Immature natural killer cell (primary cell): ENCODE measurements at places on chromosomes 13 and 19.

DNA sequence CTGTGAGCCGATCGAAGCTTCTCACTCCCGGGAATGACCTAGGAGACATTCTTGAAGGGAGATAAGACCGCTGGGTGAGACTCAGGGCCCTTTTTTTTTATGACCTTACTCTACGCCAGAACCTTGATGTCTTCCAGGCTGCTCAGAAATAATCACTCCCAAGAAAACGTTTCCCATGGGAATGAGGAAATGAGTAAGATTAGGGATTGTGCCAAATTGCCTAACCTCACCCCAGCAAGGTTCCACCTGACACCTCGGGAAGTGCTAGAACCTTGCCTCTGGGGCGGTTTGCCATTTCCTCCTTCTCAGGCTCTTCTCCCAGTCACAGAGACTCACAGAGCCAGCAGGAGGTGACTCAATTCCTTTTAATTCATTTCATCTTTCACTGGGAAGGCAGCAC, 2.3 kb downstream of the SLC46A3 start:
- DNase-seq, result no peak

DNA sequence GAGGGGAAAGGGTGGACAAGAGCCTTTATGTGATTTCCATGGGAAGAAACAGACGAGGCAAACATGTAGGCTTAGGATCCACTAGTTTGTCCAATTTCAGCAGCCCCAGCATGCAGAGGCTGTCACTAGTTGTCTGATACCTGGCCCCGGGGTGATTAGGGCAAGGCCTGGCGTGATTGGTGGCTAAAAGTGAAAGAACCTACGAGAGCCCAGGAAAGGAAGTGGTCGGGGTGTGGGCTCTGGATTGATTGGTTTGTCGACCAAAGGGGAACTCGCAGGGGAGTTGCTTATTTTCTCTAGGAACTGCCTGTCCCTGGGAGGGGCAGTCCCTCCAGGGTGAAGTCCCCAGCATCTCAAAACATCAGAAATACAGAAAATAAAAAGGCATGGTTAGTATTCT, 64.2 kb upstream of the UQCRFS1 start:
- DNase-seq, result peak; percentile 66

DNA sequence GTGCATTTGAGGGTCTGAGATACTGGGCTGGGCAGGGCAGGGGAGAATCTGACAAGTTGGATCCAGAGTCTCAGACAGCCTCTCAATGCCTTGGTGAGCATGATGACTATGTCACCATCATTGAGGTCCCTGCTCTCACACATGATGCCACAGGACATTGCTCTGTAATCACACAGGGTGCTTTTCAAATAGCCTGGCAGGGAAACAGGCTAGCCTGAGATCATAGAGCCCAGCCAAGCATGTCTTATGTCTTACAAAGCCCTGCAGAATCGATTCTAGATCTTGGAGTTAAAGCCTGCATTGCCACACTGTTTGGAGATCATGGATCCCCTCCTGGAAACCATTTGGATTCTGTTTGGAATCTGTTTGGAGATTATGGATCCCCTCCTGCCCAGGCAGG, 5.3 kb downstream of the KCNN1 start:
- no peak for DNase-seq

GRCh38 chr13:61024046-61024445, 391.6 kb downstream of the PCDH20 start:
- no peak for DNase-seq

DNA sequence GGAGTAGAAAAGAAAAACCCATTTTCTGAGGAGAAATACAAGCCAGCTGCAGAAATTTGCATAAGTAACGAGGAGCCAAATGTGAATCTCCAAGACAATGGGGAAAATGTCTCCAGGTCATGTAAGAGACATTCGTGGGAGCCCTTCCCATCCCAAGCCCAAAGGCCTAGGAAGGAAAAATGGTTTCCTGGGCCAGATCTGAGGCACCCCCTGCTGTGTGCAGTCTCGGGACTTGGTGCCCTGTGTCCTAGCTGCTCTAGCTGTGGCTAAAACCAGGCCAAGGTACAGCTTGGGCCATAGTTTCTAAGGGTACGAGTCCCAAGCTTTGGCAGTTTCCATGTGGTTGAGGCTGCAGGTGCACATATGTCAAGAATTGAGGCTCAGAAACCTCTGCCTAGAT, 444.9 kb downstream of the PCDH20 start:
- DNase-seq, result no peak

DNA sequence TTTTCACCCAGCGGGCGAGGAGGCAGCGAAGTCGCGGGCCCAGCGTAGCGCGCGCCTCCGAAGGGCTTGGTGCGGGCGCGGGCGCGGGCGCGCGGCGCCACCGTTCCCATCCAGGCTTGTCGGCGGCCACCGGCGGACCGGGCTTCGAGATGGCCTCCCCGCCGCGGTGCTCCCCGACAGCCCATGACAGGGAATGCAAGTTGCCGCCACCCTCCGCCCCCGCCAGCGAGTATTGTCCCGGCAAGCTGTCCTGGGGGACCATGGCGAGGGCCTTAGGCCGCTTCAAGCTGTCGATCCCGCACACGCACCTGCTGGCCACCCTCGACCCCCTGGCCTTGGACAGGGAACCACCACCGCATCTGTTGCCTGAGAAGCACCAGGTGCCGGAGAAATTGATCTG, at the start of gene WDR88:
TSS of gene WDR88 (plus strand) at position 94 of the 400 bp plus-strand sequence. CDS start at position 150, 56 bp downstream.
- no peak for DNase-seq

DNA sequence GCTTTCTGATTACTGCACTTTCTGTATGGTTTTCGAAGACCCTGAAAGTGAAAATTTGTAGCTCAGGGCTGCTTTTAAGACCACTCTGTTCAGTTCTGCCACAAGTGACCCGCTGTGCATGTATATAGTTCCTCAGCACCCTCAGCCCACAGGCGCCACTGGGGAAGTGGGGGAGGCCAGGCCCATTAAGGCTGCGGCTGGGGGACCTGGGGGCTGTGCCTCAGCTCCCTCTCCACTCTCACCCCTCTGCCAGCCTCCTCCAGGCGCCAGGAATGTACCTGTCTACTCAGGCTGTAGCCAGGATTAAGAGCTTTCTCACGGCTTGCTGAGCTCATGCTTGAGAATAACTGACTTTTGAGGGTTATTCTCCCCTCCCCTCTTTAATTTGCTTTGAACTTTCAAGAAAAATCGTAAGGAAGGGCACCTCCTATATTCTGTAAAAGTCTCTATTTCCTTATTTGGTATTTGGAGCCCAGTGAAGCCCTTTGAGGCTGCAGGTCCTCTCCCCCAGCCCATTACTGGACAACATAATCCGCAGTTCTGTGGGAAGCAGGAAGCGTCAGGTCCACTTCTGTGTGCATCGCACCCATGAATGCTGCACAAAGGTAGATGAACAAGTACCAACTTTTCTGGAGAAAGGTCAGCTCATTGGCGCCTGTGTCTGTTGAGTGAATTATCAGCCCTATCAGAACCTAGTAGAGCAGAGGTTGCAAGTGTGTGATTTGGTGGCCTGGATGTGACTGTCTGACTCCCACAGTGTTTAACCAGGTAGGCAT, 29.6 kb downstream of the GJA3 start:
- DNase-seq, result no peak

GRCh38 chr13:44351505-44351854, 22.1 kb upstream of the SERP2 start:
- DNase-seq, result no peak

DNA sequence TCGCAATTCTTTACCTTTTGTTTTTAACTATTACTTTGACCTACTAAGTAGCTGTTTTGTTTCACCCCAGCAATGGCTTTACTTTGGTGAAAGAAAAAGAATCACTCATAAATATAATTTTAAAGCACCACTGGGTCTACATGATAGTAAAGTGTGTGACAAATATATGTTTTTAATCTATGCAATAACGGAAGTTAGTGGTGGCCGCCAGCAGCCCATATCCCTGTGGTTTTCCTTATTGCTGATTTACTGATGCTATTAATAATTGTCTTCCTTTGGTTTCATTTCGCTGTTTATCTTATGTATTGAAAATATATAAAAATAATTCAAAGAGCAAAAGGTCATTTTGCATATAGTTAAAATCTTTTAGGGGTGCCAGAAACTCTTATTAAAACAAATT, 491.3 kb downstream of the DIAPH3 start:
- DNase-seq, result no peak

DNA sequence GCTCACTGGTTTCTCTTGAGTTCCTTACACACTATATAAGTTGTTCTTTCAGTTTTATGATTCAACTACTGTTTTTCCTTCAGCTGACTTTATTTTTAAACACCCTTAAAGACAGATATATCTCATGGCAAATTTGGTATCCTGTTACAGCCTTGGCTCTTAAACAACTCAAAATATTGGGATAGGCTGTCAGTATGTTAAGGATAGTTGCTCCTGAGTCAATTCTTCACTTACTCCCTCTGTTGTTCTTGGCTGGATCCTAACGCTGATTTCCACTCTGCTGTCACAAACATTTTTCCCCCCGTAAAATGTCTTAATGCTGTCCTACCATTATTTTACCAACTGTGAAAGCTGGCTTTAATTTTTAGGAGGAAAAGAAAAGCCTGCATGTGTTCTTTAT, 1.2 kb downstream of the KCNRG start:
- no peak for DNase-seq

GRCh38 chr19:42176649-42176989, 40.9 kb downstream of the DEDD2 start:
- no peak for DNase-seq

DNA sequence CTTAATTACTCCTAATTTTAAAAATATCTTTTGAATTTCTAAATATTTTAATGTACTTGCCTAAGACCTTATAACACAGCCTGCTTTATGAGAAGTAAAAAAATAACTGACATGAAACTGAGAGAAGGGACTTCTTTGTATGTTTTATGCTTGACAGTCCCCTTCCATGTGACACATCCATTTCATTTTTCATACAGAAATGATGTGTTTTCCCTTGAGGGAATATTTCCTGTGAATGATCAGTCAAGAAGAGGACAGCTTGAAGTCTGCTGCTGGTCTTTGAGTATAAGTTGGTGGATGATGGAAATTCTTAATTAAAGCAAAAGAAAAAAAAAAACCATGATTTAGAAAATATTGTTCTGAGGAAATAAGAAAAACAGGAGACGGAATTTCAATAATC, 230.4 kb upstream of the KLHL1 start:
- no peak for DNase-seq

DNA sequence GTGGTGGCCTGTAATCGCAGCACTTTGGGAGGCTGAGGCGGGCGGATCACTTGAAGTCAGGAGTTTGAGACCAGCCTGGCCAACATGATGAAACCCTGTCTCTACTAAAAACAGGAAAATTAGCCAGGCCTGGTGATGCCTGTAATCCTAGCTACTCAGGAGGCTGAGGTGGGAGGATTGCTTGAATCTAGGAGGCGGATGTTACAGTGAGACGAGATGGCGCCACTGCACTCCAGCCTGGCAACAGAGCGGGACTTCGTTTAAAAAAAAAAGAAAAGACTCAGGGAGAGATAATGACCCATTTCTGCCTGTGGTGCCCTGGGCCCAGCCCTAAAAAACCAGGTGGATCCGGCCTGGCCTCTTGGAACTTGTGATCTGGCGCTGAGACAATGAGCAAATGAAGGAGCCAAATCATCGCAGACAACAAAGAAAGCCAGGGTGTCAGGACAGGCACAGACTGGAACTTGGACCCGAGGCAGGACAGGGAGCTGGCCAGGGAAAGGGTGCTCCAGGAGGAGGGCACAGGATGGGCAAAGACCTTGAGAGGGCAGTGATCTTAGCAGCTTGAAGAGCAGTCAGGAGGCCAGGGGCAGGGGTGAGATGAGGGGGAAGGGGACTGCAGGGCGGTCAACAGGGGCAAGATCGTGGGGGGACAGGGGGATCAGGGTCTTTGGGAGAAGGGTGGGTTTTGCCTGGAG, 962 bp upstream of the JAK3 start:
- no peak for DNase-seq

GRCh38 chr13:23509781-23510543, 60.2 kb upstream of the TNFRSF19 start:
- DNase-seq, result no peak

DNA sequence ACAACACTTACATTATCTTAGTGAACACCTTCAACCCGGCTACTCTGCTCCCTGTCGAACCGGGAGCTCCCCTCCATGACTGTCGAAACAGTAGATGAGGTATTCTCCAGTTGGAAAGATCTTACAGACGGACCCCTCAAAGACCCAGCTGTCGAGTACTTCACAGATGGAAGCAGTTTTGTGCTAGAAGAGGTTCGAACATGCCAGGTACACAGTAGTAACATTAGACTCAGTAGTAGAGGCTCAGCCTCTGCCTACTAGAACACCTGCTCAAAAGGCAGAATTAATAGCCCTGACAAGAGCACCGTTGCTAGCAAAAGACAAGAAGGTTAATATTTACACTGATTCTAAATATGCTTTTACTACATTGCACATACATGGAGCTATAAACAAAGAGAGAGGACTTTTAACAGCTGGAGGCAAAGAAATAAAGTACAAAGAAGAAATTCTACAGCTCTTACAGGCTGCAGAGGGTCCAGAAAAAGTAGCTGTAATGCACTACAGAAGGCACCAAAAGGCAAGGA, 13.6 kb upstream of the SLC15A1 start:
- DNase-seq, result no peak

DNA sequence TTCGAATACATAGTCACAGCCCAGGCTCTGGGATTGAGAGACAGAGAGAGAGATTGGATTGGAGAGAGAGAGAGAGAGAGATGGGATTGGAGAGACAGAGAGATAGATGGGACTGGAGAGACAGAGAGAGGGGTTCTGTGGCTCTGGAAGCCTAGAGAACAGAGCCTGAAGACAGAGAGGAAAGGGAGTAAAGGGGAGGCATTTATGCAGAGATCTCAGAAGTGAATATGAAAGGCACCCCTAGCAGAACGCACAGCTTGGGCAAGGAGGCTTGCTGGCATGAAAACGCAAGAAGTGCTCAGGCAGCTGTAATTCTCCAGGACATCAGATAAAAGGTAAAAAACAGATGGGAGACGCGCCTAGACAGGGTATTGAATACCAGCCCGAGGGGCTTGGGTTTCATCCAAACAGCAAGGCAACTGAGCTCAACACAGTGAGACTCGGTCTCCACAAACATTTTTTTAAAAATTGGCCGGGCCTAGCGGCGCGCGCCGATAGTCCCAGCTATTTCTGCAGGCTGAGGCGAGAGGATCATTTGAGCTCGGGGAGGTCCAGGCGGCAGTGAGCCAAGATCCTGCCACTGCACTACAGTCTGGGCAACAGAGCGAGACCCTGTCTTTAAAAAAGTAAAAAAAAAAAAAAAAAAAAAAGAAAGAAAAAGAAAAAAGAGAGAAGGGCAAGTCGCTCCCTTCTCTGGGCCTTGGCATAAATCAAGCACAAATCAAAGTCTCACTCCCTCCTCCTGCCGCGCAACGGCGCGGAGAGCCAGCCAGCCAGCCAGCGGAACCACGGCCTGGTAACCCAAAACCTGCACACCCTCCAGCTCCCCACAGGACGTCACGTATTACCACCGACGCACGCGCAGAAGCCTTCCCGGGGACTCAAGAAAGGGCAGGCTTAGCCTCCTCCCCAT, 774 bp upstream of the PPP2R1A start:
- no peak for DNase-seq

GRCh38 chr19:28022506-28022905, 1190.4 kb downstream of the UQCRFS1 start:
- DNase-seq, result no peak

- no peak for DNase-seq
Observed at GRCh38 chr13:97640268-97640667, 206.3 kb downstream of the RAP2A start.
